8988T (cell line): ENCODE measurements at places on chromosomes 5 and 9.

- no peak for DNase-seq
These were observed 290.5 kb downstream of the ANXA1 start for GRCh38 chr9:73441890-73442818.

DNA sequence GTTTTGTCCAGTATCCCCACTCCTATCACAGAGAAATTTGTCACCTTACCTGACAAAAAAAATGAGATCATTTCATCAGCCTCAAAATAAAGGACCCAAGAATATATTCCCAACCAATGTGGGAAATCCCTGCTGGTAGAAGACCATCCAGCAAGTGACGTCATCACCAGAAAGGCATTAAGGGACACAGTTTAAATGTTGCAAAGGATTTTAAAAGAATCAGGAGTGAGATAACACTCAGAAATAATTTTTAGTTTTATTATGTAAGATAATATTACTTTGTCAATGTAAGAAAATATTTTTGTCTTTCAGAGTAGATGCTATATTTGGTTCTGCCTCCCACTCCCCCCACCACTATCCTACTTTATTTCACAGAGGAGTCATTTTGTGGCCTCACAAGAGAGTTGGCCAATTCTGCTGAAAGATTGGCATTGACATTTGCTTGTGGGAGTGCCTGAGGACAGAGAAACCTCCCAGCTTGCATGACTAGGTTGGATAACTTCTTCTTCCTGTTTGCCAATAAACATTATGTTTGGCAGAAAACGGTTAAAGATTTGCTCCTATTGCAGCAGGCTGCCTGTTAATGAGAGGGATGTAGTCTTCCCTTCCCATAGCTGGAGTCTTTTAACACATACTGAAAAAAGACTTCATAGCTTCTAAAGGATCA lies 288.6 kb upstream of the DAB2 start:
- DNase-seq = no peak

DNA sequence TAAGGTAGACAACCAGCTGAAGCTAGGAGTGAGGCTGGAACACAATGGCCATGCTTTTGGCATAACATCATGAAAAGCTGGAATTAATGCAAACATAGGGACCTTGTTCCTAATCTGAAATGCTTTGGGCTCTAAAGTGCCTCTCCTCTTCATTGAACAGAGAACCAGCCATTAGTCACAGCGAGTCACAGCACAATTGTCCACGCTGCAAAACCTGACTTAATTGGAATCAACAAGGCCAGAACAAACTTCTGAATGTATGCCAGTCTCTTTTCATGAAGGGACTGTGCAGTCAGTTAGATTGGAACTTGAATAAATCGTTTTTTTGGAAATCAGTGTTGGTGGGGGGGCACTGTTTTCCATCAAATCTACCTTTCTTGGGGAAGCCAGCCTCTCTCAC lies 96.5 kb downstream of the JAKMIP2 start:
- DNase-seq = no peak

DNA sequence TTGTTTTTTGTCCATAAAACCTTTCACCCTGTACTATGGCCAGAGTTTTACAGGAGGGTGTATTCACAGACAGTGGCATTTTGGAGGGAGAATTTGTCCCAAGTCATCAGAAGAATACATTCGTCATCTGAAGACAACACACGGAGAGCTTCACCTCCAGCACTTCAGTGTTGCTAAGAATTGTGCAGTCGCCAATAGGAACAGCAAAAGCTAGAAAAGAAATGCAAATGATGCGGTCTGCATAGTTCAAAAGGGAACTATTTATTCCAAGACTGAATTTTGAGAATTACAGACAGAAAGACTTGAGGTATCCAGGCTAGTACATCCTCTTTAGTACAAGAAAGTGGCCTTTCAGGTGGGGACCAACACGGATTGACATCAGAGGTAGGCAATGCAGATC lies 399.2 kb upstream of the KIF2A start:
- DNase-seq = no peak

- DNase-seq = no peak
These were observed 1295.1 kb upstream of the C9orf72 start for GRCh38 chr9:28868228-28868990.
